Head of caudate nucleus (tissue), 42 donors: ENCODE measurements at places on chromosomes 5 and 9.

DNA sequence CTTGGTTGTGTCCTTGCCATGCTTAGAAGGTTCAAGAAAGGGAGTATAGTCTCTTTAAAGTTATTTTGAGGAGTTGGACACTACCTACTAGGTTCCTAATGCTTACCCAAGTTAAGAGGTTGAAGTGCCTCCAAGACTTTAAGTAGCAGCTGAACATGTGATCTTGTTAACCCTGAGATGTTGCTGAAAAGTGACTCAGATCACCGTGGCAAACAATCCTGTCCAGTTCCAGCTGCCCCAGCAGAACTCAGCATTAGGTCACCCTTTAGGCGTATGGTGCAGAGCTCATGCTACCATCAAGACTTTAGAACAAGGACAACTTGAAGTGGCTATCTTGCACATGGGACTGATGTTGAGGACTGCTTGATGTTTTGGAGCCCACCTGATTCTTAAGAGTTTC is 22.5 kb downstream of the ZNF462 start:
- no peak for DNase-seq

DNA sequence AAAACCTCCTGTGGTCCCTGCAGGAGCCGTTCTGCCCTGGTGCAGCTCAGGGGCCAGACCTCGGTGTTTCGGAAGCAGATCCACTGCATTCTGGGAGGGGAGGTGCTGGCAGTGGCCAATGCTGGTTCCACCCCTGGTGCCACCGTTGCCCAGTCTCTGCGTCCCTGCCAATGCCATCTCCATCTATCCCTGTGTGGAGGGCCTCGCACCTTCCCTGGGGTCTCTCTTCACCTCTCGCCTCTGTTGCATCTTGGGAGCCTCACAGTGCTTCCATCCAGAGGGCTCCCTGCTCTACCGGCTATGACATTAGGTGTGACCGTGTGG is 15.3 kb downstream of the NCS1 start:
- DNase-seq: no peak

DNA sequence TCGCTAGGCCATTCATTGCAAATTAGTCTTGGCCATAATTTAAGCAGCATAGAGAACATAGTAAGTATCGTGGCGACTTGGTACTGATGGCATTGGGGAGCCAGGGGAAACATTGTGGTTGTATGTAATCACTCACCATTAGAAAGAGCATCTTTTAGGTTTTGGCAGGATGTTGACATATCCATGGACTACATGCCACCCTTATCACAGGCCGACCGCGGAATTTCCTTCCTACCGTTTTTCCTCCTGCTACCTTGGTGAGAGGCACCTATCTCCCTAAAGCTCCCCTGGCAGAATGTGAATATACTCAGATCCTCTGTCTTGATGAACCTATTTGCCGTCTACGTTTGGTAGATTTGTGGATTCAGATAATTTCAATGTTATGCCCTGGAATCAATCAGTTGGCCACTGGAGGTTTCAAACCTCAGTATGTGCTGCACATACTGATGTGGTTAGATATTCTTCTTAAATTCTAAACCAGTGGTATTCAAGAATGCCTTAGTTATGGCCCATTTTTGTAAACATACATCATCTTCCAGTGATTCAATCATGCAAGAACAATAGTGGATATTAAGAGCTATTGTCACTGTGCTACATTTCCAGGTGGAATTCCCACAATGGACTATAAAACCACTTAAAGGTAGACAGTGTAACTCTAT is 271.0 kb upstream of the HAPLN1 start:
- DNase-seq: no peak

- DNase-seq: no peak
These were observed 520.0 kb downstream of the SPOCK1 start for GRCh38 chr5:136979131-136979530.

GRCh38 chr9:129008986-129009583 is 19.0 kb downstream of the SH3GLB2 start:
- DNase-seq: no peak

GRCh38 chr5:2158767-2159166 is 276.0 kb upstream of the IRX4 start:
- DNase-seq: no peak

GRCh38 chr9:134406366-134407120 is 80.3 kb downstream of the RXRA start:
- DNase-seq: peak; percentile 61

GRCh38 chr5:96198356-96199058 is 234.5 kb downstream of the PCSK1 start:
- no peak for DNase-seq

- DNase-seq: no peak
These were observed 55.9 kb downstream of the UGCG start for GRCh38 chr9:111952559-111952958.

GRCh38 chr5:132378580-132378979 is 9.1 kb downstream of the SLC22A5 start:
- no peak for DNase-seq

DNA sequence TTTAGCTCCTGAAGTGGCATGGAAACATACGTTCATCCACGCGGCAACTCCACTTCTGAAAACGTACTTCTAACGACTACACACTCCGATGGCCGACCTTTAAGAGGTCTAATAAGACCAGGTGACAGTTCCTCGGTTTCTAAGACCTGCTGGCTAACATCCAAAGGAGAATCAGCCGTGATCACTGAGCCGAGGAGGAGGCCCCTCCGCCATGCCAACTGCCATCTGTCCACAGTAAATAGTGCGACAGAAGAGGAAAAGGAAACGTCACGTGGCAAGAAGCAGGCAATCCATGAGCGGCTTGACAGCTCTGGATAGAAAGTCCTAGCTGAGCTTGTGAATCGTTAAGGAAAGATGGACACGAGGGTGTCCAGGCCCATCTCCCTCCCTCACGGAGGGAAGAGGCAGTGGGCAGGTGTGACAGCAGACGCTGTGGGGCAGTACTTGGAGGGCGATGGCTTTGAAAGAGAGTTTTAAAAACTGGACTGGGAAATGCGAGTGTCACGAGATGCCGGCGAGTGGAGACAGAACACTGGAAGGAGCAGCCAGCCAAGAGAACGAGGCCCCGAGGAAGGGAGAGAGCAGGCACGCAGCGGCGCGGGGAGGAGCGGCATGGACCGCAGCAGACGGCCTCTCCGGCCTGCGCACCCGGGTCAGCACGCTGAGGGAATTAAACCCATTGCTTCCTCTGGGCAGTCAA is 66.7 kb upstream of the TBC1D9B start:
- DNase-seq: no peak

- DNase-seq: no peak
These were observed 44.1 kb downstream of the KCNV2 start for GRCh38 chr9:2761424-2761823.

GRCh38 chr9:17775656-17776055 is 196.8 kb downstream of the SH3GL2 start:
- DNase-seq: no peak

- no peak for DNase-seq
These were observed 142.0 kb downstream of the CMYA5 start for GRCh38 chr5:79831381-79832309.

DNA sequence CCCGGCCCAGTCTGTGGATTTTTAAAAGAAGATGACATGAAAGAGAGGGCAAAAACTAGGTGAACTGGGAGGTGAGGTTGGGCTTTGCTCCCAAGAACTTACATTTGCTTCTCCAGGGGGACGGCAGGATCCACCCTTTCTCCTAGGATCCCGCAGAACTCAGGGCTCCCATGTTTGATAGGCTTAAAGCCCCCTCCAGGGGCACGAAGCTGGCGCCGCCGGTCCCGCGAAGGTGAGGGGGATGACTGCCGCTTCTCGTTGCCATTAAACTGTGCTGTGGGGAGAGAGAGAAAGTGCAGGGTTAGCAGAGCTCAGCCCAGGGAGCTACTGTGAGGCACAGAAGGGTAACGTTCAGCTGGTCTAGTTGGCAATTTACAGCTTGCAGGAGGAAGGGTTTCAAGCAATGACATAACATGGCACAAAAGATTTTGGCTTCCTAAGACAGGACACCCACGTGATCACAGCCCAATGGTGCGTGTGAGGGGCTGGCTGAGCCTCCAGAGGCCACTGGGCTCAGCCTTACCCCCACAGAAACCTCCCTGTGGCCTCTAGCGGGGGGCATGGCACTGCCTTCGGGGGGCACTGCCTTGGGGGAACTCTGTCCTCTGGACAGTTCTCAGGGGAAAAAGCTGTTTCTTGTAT is 52.0 kb upstream of the SLC25A51 start:
- DNase-seq: no peak

DNA sequence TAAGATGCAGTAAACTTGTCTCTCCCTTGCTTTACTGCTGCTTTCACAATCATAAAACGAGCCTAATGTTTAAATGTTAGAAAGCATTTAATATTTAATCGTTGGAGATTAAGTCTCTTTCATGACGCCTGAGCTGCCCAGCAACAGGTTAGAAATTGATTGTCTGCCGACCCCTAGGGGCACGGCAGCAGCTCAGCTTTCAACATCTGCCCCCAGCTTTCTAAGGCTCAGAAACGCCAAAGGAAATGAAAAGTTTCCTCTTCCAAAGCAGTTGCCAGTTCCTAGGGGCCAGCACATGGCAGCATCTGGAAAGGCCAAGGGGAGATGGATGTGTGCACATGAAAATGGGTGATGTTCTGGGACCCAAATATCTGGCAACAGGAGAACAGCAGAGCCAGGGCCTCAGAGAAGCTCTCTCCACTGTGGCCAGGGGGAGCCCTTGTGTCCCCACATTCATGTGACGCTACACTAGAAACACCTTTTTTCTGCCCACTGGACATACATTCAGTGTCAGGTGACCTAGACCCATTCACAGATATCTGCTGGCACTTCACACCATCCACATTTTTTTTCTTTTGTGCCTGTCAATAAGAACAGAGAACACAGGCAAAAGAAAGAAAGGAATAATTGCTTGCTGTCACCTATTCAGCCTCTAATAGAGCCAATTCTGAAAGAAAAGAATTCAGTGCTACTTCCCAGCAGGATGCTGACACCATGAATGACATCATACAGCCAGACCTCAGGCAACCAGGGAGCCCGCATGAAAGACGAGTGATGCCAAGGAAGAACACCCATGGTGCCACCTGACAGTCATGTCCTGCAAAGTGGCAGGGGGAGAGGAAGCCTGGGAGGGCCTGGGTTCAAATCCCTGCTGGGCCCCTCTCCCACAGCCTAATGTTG is 205.0 kb upstream of the TAS2R1 start:
- DNase-seq: no peak

GRCh38 chr5:76617229-76617628 is 6.0 kb downstream of the F2RL2 start:
- DNase-seq: no peak

GRCh38 chr5:72633649-72634048 is 126.4 kb upstream of the ZNF366 start:
- DNase-seq: peak; percentile 41

GRCh38 chr5:142360607-142361120 is 35.8 kb upstream of the SPRY4 start:
- DNase-seq: no peak
